Cardiac muscle cell (in vitro differentiated cells and primary cell): ENCODE measurements at places on chromosomes 16 and 17.

- no peak for DNase-seq
Measured at GRCh38 chr16:64184156-64184555, 937.7 kb downstream of the CDH11 start.

DNA sequence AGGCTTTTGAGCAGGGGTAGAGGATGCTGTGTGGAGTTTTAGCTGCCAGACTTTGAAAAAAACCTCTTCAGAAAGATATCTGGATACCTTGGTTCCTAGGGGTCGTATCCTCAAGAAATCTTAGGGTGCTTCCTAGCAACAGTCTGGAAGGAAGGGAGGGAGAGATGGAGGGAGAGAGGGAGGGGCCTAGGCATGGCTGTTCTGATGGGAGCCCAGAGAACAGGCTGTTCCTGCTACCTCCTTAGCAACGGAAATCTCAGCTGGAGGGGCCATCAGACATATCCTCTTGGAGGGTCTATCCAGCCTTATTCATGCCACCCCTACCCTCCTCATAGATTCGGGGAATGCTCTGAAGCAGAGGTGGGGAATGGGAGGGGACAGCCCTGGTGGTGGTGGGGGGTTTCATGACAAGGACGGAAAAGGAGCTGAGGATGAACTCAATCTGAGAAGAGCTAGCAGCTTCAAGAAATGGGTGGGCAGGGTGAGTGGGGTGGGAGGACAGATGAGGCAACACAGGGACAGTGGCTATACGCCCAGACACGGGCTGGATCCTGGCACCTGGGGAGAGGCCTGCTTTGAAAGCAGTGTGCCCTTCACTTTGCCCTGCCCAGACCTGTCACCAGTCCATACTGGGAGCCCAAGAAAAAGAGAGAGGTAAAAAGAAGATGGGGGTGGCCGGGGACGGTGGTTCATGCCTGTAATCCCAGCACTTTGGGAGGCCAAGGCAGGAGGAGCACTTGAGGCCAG, 2.9 kb upstream of the THRA start:
- no peak for DNase-seq

DNA sequence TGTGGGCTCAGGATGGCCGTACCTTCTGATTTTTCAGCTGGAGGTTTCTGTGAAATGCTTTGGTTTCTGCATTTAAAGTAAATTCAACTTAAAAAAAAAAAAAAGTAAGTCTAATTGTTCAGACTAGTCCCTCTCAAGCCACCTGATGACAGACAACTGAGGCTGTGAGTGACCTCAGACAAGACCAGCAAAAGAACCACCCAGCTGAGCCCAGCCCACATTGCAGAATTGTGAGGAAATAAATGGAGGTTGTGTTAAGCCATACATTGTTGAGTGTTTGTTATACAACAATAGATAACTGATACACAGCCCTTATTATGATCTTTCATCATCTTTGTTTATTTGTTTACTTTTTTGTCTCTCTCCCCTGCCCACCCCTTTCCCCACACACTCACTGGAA, 44.7 kb upstream of the CMIP start:
- DNase-seq, result no peak

DNA sequence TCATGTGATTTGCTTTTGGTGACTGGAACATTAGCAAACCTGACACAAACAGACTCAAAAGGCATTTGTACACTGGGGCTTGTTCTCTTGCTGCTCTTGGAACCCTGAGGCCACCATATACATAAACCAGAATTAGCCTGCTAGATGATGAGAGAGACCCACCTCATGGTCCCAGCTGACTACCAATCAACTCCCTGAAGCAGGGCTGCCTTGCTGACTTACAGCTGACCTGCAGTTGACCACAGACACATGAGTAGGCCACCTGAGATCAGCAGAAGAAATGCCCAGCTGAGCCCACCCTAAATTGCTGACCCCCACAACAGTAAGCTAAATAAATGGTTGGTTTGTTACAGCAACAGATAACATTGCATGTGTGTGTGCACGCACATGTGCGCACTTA, 28.7 kb downstream of the BRIP1 start:
- no peak for DNase-seq

DNA sequence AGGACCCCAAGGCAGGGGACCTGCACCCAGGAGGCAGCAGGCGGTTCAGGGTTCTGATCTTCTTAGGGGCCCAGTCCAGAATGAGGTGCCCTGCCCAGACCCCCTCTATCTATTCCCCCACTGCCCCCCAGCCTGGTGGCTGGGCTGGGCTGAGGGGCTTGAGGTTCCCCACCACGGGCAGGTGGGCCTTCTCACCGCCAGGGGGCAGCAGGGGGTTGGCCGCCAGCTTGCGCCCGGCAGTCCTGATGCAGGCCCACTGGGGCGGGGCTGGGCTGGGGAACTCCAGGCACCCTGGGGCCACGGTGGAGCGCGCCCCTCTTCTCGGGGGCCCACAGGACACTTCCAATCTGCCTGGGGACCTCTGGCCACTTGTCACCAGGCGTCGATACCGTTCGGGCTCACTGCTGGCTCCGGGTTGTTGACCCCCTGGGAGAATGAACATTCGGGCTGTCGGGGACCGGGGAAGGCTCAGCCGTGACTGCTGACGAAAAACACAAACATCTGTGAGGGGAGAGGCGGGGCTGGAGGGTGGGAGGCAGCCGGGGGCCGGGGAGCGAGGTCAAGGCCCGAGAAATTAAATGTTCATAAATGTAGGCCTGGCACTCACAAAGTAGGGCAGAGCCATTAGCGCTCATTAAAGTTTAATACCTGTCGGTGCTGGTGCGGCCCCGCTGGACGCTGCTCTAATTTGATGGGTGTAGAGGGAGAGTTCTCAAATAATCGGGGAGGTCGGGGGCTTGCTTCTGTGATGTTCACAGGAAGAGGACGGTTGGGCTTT, 219.3 kb upstream of the GSE1 start:
- DNase-seq, result peak; percentile 79

DNA sequence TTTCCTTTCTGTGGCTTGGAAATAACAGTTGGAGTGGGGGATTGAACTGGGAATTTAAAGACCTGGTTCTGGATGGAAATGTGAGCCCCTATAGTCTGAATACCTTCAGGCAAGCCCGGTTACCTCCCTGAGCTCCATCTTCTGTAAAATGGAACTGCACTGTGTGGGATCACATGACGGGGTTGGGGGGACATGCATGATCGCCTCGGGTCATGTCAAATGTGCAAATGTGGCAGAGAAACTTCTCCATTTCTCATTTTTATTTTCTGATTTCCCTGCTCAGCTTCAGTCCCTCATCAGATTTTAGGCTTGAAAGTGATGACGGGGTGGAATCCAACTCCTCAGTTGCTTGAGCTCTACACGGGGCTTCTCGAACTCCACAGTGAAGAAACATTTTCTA, 1.5 kb downstream of the MT1B start:
- no peak for DNase-seq

DNA sequence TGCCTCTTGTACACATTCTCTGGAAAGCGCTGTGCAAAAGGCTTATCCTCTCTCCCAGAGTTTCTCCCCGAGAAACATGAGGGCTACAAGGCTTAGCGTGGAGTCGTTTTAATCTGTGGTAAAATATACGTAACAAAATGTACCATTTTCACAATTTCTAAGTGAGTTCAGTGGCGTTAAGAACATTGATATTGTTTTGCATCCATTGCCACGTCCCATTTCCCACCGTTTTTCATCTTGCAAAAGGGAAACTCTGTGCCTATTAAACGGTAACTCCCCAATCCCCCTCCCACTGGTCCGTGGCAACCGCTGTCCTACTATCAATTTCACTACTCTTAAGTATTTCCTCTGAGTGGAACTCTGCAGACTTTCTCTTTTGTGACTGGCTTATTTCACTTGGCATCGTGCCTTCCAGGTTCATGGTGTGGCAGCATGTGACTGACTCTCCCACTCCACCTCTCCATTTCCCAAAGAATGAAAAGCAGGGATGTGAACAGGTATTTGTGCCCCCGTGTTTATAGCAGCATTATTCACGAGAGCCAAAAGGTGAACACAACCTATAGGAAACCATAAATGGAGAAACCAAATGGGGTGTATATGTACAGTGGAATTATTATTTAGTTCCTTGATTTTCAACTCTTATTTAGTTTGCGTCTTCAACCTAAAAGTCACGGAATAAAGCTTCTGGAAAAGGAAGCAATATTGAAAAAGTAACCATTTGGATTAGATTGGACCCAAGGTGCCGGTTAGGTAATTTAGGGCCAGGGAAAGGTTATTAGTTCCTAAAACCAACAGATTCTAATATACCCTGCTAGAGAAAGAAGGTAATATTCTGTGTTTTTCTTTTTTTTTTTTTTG, 1.1 kb upstream of the USP32 start:
- DNase-seq, result peak; percentile 32

DNA sequence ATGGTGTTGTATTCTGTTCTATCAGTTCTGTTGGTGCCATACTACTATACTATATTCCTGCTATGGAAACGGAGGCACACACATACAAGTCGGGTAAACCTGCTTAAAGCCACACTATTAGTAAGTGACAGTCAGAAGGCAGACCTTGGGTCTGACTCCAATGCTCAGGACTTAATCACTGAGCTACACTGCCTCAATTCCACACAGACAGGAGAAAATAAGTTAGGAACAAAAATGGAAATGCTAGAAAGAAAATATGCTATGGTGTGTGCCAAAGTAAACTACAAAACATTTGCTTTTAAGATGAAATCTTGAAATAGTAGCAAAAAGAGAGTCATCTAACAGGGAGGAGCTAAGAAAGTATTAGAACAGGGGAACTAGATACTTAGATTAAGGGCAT, 48.1 kb downstream of the MYO1D start:
- no peak for DNase-seq

- DNase-seq, result no peak
Measured at GRCh38 chr16:12471383-12471782, 332.3 kb downstream of the CPPED1 start.

- DNase-seq, result peak; percentile 73
Measured at GRCh38 chr17:17075125-17075781, 33.0 kb downstream of the MPRIP start.

DNA sequence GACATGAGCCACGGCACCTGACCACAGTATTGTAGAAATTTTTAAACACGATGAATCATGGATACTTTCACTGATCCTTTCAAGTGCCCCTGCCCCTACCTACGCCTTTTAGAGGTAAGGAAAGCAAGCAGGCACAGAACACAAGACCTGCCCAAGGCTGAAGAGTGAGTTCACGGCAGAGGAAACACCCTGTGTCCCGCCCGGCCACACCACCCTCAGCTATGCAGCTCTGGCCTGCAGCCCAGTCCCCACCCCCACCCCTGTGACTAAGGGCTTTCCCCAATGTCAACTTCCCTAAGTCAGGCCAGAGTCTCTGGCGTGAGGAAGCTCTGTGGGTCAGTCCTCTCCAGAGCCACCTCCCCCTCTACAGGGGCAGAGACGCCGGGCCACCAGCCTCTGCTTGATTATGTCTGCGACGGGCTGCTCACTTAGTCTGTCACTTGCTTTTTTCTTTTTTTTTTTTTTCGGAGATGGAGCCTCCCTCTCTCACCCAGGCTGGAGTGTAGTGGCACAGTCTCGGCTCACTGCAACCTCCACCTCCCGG, 8.4 kb downstream of the SLC16A5 start:
- peak; percentile 72 for DNase-seq

- DNase-seq, result no peak
Measured at GRCh38 chr16:1767116-1767994, 4.0 kb downstream of the NME3 start.

DNA sequence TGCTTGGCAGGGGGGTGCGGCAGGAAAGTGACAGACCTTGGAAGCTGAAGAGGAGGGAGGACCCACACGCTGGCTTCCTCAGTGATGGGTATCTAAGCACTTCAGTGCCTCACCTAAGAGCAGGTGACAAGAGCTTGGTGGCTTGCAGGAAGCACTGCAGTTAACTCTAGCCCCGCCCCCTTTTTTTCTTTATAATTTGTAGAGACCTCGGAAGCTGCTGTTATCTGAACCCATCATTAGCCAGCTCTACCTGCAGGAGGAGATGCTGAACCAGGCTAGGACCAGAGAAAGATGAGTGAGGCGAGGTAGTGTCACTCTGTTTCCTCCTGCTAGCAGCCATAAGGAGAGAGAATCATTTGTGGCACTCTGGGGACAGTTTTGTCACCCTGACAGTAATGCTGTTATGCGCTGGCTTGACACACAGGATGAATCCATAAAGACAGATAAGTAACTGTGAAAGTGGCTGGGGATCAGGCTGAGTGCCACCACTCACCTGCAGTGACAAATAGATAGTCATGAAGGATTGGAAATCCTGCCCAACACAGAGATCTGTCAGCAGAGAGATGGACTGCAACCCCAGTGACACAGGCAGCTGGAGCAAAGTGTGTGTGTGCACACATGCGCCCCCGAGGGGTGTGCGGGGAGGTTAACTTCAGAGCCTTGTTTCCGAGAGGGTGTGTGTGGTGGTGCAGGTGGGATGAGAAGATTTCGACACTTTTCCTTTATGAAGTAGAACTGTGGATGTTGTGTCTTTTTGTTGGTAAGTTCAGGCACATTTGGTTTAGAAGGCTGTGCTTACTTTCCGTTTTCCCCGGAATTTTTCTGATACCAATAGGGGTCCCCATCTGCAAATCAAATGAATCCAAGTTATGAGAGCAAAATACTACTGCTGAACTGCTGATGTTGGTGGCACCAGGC, 224.0 kb downstream of the IRX3 start:
- no peak for DNase-seq

DNA sequence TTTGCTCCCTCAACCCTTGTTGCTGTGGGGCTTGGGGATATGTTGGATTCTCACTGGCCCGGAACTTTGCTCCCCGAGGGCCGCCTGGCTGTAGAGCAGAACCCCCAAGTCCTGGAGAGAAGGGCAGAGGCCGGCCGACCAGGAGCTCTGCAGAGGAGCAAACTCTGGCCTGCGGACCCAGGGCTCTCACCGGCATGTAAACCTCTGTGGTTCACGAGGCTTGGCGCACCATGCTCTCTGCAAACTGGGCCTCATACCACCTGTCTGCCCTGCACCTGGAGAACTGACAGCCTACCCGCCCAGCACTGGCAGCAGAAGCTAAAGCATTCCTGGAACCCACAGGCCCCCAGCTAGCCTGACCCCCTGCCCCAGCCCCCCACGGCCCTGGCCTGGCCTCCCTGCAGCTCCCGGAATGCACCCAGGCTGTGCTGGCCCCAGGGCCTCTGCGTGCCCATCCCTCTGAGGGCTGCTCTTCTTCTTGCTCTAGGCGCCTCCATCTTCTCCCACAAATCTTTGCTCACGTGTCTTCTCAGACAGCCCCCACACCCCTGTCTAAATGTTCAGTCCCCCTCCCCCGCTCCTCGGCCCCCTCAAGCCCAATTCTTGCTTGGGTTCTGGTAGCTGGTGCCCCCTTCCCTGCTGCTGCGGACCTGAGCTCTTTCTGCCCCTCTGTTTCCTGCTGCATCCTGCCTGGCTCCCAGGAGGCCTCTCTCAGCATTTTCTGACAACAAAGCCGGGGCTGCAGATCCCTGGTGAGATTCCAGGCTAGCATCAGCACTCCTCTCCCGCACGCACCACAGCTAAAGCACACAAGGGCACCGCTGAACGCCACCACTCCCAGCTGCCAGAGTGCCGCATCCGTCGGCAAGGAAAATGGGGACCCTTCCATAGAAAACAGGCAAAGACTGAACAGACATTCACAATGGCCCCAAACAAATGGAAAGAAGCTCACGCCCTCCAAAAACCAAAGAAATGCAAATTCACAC, 23.3 kb downstream of the ACTG1 start:
- no peak for DNase-seq

DNA sequence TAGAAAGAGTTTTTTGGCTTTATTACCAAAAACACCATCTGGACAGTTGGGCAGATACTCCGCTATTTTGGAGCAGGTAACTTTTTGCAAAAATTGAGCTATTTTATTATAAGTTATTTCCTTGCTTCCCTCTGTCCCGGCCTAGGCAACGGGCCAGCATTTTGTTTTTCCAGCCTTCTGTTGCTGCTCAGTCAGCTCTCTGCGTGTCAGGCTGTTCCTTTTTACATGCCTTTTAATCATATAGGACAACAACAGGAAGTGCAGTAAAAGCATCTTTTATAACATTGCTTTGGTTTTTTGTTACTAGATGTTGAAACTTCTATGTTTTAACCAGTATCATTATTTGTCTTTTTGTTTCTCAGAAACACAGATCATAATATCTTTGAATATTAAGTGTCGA, 30.4 kb downstream of the PPM1D start:
- no peak for DNase-seq
